Amygdala (tissue), 56 donors: ENCODE measurements at places on chromosomes 4 and X.

GRCh38 chr4:172481802-172482508 is 668.8 kb downstream of the GALNTL6 start:
- DNase-seq = no peak

DNA sequence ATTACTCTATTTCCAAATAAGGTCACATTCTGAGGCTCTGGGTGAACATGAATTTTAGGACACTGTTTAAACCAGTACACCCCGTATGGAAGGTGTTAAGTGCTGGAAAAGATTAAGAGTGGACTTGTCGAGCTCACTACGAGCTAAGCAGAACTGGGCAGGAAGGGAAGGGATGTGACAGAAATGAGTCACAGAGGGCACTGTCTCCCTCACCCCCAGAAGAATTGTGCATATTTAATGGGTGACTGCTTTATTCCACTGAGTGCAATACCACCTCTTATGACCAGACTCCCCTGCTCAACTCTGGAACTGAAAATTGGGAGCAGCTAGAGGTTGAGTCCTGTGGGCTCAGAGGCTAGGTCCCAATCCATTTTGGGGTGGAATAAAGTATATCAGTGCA is 187.4 kb upstream of the RPS6KA3 start:
- DNase-seq = no peak

DNA sequence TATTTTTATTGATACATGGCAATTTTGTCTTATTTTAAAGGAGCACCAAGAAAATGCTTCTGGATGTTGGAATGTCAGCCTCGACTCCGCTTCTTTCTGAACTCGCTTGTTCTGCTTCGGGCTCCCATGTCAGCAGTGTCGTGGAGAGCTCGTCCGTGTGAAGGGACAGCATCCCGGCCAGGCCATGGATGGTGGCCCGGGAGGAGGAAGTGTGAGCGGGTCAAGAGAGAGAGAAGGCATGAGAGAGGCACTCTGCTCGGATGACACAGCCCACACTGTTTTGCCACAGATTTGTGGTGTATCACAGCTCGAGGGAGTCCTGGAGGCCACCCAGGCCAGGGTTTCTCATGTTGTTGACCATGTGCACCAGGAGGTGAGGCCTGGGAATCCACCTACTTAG is 107.0 kb downstream of the TRAPPC11 start:
- DNase-seq = no peak

DNA sequence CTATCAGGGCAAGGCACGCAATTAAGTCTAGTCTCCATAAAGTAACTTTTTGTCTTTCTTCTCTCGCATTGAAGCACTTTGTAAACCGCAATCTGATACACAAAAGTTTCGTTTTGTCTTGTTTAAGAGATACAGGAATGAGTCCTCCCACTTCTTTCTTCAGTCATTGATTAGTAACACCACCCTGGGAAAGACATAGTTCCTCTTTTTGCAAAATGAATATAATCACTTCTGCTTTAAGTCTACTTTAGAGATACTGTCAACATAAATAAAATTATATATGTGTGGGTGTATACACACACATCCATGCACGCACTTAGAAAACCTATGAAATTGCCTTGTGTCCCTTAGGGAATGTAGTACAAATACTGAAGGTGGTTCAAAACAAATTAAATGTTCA is 11.7 kb downstream of the COQ2 start:
- no peak for DNase-seq

DNA sequence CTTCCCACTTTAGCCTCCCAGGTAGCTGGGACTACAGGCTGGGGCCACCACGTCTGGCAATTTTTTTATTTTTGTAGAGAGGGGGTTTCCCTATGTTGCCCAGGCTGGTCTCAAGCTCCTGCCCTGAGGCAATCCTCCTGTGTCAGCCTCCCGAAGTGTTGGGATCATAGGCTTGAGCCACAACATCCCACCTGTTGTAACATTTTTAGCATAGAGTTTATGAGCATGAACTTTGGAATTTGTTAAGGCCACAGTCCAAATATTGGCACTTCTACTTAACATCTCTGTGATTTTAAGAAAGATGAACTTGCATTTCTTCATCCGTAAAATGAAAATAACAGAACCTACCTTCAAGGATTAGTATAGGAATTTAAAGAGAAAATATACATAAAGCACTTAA is 445.6 kb downstream of the IQCM start:
- DNase-seq = no peak

GRCh38 chr4:66591968-66592367 is 921.7 kb upstream of the EPHA5 start:
- no peak for DNase-seq
